ENCODE measurements at places on chromosomes 7 and 10.

DNA sequence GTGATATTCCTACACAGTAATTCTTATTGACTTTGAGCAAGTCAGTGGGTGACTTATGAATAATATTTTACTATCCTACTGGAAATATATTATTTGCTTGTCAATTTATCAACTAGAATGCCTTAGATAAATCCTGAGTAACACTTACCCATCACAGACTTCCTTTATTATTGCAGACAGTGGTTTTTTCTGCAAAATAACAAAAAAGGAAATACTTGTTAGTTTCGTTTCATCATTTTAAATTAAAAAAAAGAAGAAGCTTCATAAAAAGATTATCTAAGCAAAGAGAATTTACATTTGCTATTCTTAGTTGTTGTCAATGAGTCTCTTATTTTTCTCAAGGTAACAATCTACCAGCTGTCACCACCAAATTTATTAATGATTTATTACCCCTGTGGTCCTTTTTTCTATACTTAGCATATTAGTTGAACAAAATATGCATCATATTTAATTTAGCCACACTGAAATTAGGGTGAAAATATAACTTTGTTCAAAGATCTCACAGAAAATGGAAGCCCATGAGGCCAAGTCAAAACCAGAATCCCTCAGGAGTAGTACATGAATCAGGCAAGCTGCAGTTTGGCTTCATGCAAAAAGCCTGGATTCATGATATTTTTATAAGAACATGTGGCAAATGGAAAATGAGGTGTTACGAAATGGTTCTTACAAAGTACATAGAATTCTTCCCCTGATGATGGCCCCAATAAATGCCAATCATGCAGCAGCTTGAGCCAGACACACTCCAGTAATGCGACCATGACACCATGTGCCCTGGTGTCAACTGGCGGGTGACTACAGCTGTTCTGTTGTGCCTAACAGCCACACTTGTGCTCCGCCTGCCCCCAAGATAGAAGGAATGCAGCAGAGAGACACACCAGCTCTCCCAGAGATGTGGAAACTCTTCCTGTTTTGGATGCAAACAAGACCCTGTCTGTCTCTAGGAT lies 132.6 kb downstream of the ELMO1 start:
- no peaks in the 10 kb centered on the region for H3K27me3 ChIP-seq
- no peak overlapping the region for H3K27ac ChIP-seq
- no peak overlapping the region for H3K4me3 ChIP-seq

- no peaks in the 10 kb centered on the region for H3K27me3 ChIP-seq
- DNase-seq: no peak
- no peak overlapping the region for H3K27ac ChIP-seq
Observed at GRCh38 chr7:20193242-20193777, 23.9 kb downstream of the MACC1 start.

DNA sequence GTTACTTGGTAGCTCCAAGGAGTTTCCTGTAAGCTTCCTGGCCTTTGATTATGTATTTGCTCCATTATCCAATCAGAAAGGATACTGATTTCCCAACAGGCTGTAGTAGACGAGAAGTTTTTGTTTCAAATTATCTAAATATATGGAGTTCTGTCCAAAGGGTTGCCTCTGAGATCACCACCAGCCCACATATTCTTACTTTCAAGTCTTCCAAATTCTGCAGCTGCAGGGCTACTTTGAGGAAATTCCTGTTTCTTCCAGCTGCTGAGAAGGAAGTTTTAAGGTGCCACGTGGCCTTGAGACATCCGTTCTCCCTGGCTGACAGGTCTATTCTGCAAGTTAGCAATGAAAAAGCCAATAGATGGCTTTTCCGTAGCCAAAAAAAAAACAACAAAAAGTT lies 286.0 kb downstream of the TWIST1 start:
- H3K4me1 ChIP-seq: peaks cover 12% of the 10 kb centered on the region
- DNase-seq: no peak
- H3K36me3 ChIP-seq: no peaks in the 10 kb centered on the region
- H3K4me3 ChIP-seq: no peak overlapping the region
- no peak overlapping the region for H3K27ac ChIP-seq
- H3K27me3 ChIP-seq: no peaks in the 10 kb centered on the region

DNA sequence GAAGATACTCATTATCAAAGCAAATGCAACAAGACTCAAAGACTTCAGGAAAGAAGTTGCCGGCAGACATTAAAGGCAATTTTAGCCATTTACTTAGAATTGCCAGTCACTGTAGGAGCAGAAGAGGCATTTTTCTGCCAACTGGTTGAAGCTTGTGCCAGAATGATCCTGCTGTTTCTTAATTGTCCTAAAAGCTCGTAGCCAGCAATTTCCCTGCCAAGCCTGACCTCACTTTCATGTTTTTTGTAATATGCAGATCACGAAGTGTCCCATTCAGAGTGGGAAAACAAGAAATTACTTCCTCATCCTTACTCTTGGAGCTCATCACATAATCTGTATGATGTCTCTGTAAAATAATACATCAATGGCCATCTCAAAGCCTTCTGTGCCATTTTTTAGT lies 130.9 kb upstream of the ANKRD1 start:
- no peaks in the 10 kb centered on the region for H3K36me3 ChIP-seq
- no peak for DNase-seq
- peaks cover 16% of the 10 kb centered on the region for H3K4me1 ChIP-seq
- H3K4me3 ChIP-seq: no peak overlapping the region
- H3K27me3 ChIP-seq: no peaks in the 10 kb centered on the region
- H3K27ac ChIP-seq: no peak overlapping the region

DNA sequence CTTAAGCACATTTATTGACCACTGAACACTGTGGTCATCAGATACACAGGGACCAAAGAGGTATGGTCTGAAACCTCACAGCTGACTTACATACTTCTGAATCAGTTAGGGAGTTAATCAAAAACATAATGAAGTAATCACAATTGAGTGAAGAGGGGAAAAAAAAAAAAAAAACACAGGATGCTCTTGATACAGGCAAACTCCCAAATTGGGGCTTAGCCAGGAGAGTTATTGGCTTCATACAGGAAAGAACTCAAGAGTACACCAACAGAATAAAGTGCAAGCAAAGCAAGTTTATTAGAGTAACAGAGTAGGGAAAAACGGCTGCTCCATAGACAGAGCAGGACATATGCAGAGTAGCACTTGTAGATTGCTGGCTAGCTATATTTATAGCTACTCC lies 917.0 kb downstream of the CNTNAP2 start:
- H3K4me3 ChIP-seq: no peak overlapping the region
- no peak overlapping the region for H3K27ac ChIP-seq
- DNase-seq: no peak
- H3K36me3 ChIP-seq: no peaks in the 10 kb centered on the region
- H3K27me3 ChIP-seq: no peaks in the 10 kb centered on the region
- H3K4me1 ChIP-seq: peaks cover 5% of the 10 kb centered on the region

GRCh38 chr10:13739183-13739582 lies 152.4 kb downstream of the PRPF18 start:
- H3K4me3 ChIP-seq: no peak overlapping the region
- no peaks in the 10 kb centered on the region for H3K27me3 ChIP-seq
- DNase-seq: no peak

GRCh38 chr10:107924458-107924857 lies 760.0 kb upstream of the SORCS1 start:
- H3K4me1 ChIP-seq: peaks cover 18% of the 10 kb centered on the region
- peaks cover 10% of the 10 kb centered on the region for H3K36me3 ChIP-seq
- DNase-seq: no peak
- no peak overlapping the region for H3K4me3 ChIP-seq
- no peak overlapping the region for H3K27ac ChIP-seq

DNA sequence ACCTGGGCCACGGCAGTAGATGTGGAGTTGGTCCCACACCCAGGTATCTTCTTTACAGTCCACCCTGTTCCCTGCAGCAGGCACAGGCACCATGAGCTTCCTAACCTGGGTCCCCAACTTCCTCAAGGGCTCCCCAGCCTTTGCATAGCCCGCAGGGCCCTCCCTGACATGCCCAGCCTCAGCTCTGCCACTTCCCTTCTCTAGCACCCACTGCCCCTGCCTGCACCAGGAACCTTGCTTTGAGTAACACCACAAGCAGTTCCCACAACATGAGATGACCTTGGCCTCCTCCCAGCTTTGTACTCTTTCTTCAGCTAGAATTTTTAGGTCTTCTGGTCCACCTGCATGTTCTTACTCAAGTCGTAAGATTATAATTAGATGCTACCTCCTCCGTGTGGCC lies 92.2 kb upstream of the ZPBP start:
- H3K27me3 ChIP-seq: no peaks in the 10 kb centered on the region
- peaks cover 19% of the 10 kb centered on the region for H3K4me1 ChIP-seq
- no peak overlapping the region for H3K4me3 ChIP-seq
- H3K36me3 ChIP-seq: no peaks in the 10 kb centered on the region
- no peak overlapping the region for H3K27ac ChIP-seq
- no peak for DNase-seq

DNA sequence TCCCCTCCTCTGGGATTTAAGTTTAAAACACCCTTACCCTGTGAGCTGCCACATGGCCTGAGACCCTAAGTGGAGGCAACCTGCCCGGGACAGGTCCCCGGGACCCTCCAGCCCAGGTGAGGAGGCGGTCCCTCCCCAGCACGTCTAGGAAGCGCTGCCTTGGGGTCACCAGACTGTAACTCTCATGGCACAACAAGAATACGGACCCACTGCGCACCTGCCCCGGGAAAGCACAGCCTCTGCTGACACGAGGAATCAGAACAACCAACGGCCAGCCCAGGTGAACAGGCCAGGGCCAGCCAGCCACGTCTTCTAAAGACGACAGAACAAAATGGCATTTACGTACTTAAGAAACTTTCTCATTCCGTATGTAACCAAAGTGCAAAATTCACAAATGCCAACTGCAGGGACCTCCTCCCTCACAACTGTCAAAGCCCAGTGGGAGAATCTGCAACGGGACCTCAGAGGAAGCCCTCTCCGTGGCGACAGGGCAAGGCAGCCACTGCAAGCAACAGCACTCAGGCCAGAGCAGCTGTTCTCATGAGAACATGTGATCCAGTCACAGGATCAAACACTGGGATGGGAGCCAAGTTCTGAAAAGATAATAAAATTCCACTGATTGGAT lies 208.4 kb downstream of the DIP2C start:
- no peak overlapping the region for H3K4me3 ChIP-seq
- no peak overlapping the region for H3K27ac ChIP-seq
- H3K4me1 ChIP-seq: peaks cover 22% of the 10 kb centered on the region
- peaks cover 9% of the 10 kb centered on the region for H3K27me3 ChIP-seq

DNA sequence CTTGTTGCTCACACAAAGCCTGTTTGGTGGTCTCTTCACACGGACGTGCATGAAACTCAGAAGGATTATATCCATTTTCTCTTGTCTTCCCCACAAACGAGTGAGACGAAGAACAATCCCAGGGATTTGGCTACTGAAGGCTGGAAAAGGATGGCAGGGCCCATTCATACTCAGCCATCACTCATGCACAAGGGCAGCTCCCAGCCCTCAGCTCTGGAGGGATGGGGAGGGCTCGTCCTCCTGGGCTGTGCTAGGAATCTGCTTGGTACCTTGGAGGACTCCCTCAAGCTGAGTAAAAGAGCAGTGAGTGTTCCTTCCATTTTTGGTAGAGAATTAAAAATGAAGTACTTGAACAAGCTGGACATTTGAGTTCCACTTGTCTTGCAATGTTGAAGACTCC lies 33.2 kb upstream of the RAB18 start:
- peaks cover 9% of the 10 kb centered on the region for H3K36me3 ChIP-seq
- H3K4me3 ChIP-seq: no peak overlapping the region
- DNase-seq: peak; percentile 23
- H3K27me3 ChIP-seq: peaks cover 3% of the 10 kb centered on the region
- H3K27ac ChIP-seq: peak overlapping the region; percentile 87

GRCh38 chr7:142108728-142109505 lies 2.6 kb upstream of the MGAM2 start:
- H3K4me1 ChIP-seq: peaks cover 19% of the 10 kb centered on the region
- DNase-seq: no peak
- no peak overlapping the region for H3K27ac ChIP-seq
- H3K4me3 ChIP-seq: no peak overlapping the region

DNA sequence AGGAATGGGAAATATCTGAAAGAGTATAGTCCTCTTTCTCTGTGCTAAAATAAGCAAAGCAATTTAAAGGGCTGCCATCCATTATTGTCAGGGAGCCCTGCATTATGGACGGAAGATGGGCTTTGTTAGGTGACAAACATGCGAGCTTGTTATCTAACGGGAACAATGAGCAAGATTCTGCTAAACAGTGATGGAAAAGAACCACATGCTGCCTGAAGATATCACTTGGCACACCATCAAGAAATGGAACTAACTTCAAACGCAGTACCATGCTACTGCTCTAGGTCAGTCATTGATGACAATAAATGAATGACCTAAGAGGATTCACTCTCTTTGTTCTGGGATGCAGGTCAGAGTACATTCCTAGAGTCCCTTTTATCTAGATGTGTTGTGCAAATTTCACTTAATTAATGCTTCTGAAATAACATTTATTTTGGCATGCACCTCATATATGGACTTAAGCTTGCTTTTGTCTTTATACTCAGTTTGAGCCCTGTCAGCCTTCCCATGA lies 175.7 kb upstream of the PTN start:
- no peak overlapping the region for H3K4me3 ChIP-seq
- H3K27me3 ChIP-seq: no peaks in the 10 kb centered on the region
- no peak overlapping the region for H3K27ac ChIP-seq

GRCh38 chr10:3728563-3728962 lies 56.4 kb downstream of the KLF6 start:
- peaks cover 10% of the 10 kb centered on the region for H3K36me3 ChIP-seq
- no peak overlapping the region for H3K27ac ChIP-seq
- H3K4me1 ChIP-seq: peaks cover 5% of the 10 kb centered on the region
- DNase-seq: no peak

DNA sequence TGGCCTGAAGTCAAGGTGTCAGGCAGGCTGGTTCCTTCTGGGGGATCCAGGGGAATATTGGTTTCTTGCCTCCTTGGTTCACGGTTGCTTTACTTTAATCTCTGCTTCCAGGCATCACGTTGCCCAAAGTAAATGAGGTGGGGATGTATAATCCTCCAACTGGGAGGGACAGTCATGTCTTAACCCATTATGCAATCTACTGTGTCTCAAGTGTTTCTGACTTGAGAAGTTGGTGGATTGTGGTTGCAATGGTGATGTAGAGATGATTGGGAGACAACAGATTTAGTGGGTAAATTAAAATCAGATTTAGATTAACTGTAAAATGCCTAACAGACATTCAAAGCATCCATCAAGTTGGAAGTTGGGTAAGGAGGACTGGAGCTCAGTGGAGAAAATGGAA lies 32.7 kb downstream of the TBXAS1 start:
- DNase-seq: no peak
- no peak overlapping the region for H3K4me3 ChIP-seq
- peaks cover 13% of the 10 kb centered on the region for H3K36me3 ChIP-seq
- no peaks in the 10 kb centered on the region for H3K4me1 ChIP-seq
